ENCODE measurements at places on chromosomes 3 and 15. TPM values are rescaled to one million over a fixed set of nuclear protein-coding genes. Genes with fewer than 3 reads are reported as not detected.

Gene MESP2
- total RNA-seq = not detected

Gene SOX14
- not detected for total RNA-seq

Gene WDR93
- total RNA-seq = not detected

Gene PLA2G4E
- total RNA-seq = not detected

Gene NANOGP8
- total RNA-seq = not detected

Gene MRAS
- not detected for total RNA-seq

Gene PIERCE2
- not detected for total RNA-seq

Gene EHHADH
- total RNA-seq = 4.9 TPM

Gene CD96
- 303 TPM for total RNA-seq

Gene FAM162A
- total RNA-seq = 78.4 TPM

Gene SNAP23
- total RNA-seq = 49.0 TPM

Gene RBPMS2
- not detected for total RNA-seq

Gene RBP2
- not detected for total RNA-seq

Gene GALNT15
- total RNA-seq = not detected

Gene LEO1
- total RNA-seq = 30.3 TPM

Gene SLC38A3
- total RNA-seq = not detected

Gene TJP1
- not detected for total RNA-seq

Gene DUOX1
- not detected for total RNA-seq

Gene EXD1
- not detected for total RNA-seq

Gene HRG
- not detected for total RNA-seq

Gene FAH
- total RNA-seq = 41.8 TPM

Gene NRG4
- total RNA-seq = not detected

Gene SLC7A14
- total RNA-seq = not detected

Gene FSD2
- total RNA-seq = not detected

Gene CCDC39
- total RNA-seq = not detected

Gene EPHB1
- 1.1 TPM for total RNA-seq

Gene MNS1
- 0.47 TPM for total RNA-seq

Gene CCDC50
- total RNA-seq = 9.3 TPM

Gene UROC1
- 0.13 TPM for total RNA-seq

Gene SERINC4
- 0.39 TPM for total RNA-seq

Gene CPNE4
- total RNA-seq = not detected

Gene CSPG5
- 0.42 TPM for total RNA-seq

Gene DZIP1L
- total RNA-seq = not detected

Measured in activated CD8-positive, alpha-beta T cell treated with anti-CD3 and anti-CD28 coated beads, Interleukin-2, amount 10 ng/mL, durations not matched to agents 7 days and 5 days (primary cell).